ENCODE measurements at places on chromosomes 6 and 20. TPM values are rescaled to one million over a fixed set of nuclear protein-coding genes. Genes with fewer than 3 reads are reported as not detected.

DNA sequence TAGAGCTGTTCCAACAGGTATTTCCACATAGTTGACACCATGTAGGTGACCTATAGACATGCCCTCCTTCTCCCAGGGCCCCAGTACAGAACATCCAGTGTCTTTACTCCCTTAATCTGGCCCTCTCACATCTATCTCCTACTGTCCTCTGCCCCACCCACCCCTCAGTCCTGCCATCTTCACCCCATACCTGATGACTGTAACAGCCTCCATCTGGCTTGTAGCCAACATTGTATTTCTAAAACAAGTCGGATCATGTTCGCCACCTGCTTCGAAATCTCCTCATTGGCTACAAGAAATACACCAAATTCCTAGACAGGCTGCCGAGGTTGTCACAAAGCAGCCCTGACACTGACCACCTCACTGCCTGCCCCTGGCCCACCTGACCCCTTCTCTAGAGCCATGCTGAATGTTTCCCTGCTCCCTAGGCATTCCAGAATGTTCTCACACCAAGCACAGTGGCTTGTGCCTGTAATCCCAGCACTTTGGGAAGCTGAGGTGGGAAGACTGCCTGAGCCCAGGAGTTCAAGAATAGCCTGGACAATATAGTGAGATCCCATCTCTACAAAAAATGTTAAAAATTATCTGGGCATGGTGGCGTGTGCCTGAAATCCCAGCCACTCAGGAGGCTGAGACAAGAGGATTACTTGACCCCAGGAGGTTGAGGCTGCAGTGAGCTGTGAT, 6.0 kb downstream of the ZC3H12D start:
- no peak overlapping the region for H3K4me3 ChIP-seq
- H3K4me1 ChIP-seq: peaks cover 9% of the 10 kb centered on the region
- no peaks in the 10 kb centered on the region for H3K27me3 ChIP-seq
- no peak for DNase-seq
- H3K36me3 ChIP-seq: peaks cover 4% of the 10 kb centered on the region
- H3K27ac ChIP-seq: no peak overlapping the region

Gene LIN28B
- not detected for total RNA-seq

DNA sequence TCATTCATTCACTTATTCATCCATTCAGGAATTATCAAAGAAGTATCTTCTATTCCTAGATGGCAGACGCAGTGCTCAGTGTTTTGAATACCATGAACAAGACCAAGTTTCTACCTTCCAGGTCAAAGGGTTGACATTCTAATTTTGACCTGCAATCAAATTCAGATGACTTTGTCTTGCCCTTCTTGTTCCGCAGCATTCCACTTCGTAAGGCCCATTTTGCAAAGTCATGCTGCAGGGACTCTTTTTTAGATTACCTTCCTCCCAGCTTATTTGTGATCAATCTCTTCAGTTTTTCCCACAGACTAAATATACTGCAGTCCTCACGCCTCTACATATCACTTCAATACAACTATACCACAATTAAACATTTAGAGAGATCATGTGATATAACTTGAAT, 7.1 kb upstream of the TAAR1 start:
- no peaks in the 10 kb centered on the region for H3K4me1 ChIP-seq
- H3K4me3 ChIP-seq: no peak overlapping the region
- no peaks in the 10 kb centered on the region for H3K36me3 ChIP-seq
- no peaks in the 10 kb centered on the region for H3K27me3 ChIP-seq
- no peak for DNase-seq

DNA sequence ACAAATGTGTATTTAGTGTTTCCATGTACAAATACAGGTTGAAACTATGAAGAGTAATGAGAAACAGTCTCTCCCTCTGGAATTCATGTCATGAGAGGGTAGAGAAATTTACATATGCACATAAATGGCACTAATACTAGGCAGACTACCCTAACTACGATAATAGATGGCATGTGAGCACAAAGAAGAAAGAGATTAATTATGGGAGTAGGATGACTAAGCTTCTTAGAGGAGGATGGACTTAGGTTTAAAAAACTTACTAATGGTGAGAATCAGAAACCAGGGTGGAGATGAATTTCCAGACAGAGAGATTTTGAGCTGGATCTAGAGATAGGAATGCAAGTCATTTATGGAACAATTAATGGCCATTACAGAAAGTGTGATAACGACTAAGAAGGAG, 225.3 kb upstream of the HTR1E start:
- H3K27ac ChIP-seq: no peak overlapping the region
- no peaks in the 10 kb centered on the region for H3K27me3 ChIP-seq
- no peaks in the 10 kb centered on the region for H3K4me1 ChIP-seq
- no peak for DNase-seq
- no peak overlapping the region for H3K4me3 ChIP-seq

Gene GTF2H4
- 13.4 TPM for total RNA-seq

DNA sequence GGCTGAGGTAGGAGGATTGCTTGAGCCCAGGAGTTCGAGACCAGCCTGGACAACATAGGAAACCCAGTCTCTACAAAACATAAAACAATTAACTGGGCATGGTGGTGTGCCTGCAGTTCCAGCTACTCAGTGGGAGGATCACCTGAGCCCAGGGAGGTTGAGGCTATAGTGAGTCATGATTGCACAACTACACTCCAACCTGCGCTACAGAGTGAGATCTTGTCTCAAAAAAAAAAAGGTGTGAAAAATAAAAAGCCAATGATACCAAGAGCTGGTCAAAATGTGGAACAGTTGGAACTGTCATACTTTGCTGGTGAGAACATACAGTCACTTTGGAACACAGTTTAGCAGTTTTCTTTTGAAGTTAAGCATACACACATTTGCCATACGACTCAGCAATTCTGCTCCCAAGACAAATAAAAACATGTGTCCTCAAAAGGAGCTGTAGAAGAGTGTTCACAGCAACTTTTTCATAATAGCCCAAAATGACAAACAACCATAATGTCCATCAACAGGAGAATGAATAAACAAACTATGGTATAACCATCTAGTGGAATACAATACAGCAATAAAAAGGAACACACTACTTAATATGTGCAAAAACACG, 21.6 kb upstream of the FKBP5 start:
- DNase-seq: no peak
- no peak overlapping the region for H3K27ac ChIP-seq
- H3K27me3 ChIP-seq: no peaks in the 10 kb centered on the region
- H3K4me1 ChIP-seq: no peaks in the 10 kb centered on the region

DNA sequence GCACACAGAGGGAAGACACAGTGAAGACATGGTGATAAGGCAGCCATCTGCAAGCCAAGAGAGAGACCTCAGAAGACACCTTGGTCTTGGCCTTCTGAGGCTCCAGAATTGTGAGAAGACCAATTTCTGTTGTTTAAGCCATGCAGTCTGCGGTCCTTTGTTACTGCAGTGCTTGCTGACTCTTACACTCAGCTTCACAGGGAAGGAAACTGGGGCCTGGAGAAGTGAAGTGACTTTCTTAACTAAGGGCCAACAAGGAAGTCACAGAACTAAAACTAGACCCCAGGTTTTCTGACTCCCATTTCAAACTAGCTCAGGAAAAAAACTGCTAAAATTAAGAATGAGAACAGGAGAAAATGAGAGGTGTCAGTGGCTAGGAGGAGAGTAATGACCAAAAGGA, 74.3 kb downstream of the TNFRSF21 start:
- H3K36me3 ChIP-seq: no peaks in the 10 kb centered on the region
- H3K27me3 ChIP-seq: no peaks in the 10 kb centered on the region
- H3K27ac ChIP-seq: no peak overlapping the region
- H3K4me3 ChIP-seq: no peak overlapping the region
- peaks cover 5% of the 10 kb centered on the region for H3K4me1 ChIP-seq
- DNase-seq: no peak

DNA sequence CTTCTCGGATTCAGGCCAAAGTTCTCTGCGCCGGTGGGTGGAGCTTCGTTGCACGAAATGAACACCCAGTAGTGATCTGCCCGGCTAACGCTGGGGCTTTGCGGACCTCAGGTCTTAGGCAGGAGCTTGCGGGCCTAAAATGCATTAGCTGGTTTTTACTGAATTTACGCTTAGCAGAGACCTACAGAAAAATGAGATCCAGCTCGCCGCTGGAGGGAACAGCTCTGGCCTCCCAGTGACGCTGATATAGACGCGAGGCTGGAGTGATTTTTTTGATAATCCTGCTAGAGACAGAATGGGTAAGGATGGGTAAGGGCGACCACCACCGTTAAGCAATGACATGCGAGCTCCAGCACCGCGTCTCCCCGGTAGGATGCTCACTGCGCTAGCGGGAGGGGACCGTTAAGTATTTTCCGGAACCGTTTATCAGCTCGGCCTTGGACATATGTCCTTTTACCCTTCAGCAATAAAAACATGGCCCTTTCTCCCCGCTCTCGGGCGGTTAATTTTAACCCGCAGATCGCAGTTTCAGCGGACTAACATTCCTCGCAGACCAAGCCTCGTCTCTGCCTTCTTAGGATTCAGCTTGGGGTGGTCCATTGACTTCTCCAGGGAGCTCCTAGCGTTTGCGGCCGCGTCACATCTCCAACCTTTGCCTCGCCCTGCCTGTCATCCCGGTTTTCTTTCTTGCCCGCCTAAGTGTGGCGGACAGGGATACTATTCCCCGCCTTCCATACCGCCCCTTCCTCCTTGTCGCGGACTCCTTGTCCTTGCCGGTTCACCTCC, 109.3 kb downstream of the GPX5 start:
- no peaks in the 10 kb centered on the region for H3K36me3 ChIP-seq
- H3K4me1 ChIP-seq: no peaks in the 10 kb centered on the region
- no peak overlapping the region for H3K27ac ChIP-seq
- peak overlapping the region; percentile 40 for H3K4me3 ChIP-seq
- no peak for DNase-seq

DNA sequence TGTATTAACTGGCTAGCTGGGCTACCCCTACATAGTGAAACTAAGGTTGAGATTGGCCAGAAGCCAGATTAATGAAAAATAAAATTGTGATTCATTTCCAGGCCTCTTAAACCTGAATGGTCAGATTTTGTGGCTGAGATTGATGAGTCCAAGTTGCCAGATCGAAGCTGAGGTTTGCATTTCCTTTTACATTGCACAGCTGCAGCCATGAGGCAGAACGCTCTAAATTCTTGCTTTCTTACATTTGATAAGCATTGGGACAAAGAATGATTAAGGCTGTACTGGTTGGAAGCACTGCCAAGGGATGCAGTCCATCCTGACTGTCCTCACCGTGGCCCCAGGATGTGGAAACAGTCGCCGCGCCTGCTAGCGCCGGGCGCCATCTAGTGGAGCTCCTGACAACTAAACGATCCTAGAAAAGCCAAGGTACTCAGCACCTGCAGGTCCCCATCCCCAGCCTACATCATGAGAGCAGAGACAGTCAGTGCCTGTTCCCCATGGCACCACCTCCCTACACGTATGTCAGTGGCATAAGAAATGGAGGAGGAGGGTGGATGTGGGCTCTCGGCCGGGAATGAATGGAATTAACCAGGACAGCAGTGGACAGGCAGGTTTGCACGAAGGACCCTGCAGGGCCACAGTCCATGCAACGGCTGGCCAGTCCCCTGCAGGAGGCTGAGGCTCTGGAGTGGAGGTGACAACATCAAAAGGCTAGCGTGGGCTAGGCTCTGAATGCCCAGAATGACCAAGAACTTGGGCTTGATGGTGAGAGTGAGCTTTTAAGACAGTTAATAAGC, 19.0 kb downstream of the PXDC1 start:
- peaks cover 2% of the 10 kb centered on the region for H3K36me3 ChIP-seq
- H3K4me1 ChIP-seq: peaks cover 10% of the 10 kb centered on the region
- no peak overlapping the region for H3K27ac ChIP-seq
- DNase-seq: peak; percentile 74

DNA sequence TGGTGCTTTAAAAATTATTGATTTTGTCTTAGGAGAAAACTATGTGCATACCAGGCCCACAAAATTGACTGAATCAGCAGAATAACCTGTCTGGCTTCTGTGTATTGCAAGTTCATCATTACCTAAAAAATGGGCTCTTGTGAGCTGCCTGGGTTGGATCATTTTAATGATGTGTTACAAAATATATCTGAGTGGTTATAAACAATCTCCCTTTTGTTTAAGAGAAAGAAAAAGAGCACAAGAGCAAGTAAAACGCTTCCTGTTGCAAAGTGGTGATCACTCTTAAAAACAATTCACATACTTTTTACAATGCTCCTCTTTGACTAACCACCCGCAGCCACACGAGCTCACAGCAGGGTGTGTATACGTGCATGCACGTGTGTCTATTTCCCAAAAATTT, 335.1 kb downstream of the HDGFL1 start:
- H3K27me3 ChIP-seq: no peaks in the 10 kb centered on the region
- H3K27ac ChIP-seq: no peak overlapping the region
- H3K36me3 ChIP-seq: no peaks in the 10 kb centered on the region
- no peak for DNase-seq
- H3K4me1 ChIP-seq: peaks cover 9% of the 10 kb centered on the region
- no peak overlapping the region for H3K4me3 ChIP-seq

DNA sequence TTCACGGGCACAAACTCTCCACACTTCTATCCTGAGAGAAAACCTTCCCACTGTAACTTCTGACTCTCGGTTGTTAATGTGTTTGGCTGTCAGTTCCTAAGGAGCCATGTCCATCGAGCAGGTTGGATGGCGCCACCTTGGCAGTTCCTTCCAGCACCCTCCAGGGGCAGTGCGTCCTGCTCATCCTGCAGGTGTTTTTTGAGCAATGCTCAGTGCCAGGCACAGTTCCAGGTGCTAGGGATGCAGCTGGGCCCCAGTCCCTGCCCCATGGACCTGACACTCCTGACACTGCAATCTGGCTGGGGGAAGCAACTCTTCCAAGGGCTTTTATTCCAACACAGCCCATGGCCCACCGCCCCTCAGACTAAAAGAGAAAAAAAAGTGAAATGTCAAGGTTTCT, 376.4 kb downstream of the PREX1 start:
- no peak overlapping the region for H3K27ac ChIP-seq
- H3K4me3 ChIP-seq: no peak overlapping the region
- DNase-seq: no peak

Gene EPM2A
- total RNA-seq: 21.8 TPM

DNA sequence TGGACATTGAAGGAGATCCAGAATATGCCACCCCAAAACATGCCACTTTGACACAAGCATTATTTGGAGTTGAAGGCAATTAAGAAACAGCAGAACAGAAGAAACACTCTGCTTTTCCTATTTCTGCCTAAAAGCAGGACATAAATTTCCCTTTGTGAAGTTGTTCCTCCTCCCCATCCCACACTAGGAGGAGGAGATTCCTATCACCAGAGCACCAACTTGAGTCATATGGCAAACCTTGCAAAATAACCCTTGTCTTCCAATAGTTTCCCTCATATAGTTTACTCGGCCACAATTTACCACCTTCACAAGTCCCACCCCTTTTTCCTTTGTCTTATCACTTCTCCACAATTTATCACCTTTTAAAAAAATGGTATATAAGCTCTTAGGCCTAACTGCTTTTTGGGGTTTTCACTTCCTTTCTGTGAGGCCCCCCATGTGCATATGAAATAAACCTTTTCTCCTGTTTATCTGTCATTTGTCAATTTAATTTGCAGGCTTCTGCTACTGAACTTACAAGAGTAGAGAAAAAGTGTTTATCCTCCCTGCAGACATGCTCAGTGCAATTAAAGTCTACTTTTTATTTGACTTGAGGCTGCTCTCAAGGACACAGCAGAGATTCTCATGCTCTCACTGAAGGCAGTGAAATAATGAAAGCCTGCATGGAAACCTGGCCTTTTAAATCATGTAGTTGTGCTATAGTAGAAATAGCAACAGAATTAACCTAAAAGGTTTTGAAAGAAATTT, 2.8 kb upstream of the RAB23 start:
- DNase-seq: no peak
- H3K4me1 ChIP-seq: peaks cover 13% of the 10 kb centered on the region
- H3K27me3 ChIP-seq: no peaks in the 10 kb centered on the region
- no peaks in the 10 kb centered on the region for H3K36me3 ChIP-seq
- H3K4me3 ChIP-seq: no peak overlapping the region

- DNase-seq: no peak
- H3K27me3 ChIP-seq: no peaks in the 10 kb centered on the region
- no peak overlapping the region for H3K27ac ChIP-seq
Observed at GRCh38 chr6:166489301-166490155, 97.0 kb downstream of the RAMACL start.

Gene THBS2
- total RNA-seq: 107 TPM
